HEK293T (cell line): ENCODE measurements at places on chromosomes 3 and 15.

GRCh38 chr3:24519368-24520100 is 24.9 kb upstream of the THRB start:
- DNase-seq = no peak

DNA sequence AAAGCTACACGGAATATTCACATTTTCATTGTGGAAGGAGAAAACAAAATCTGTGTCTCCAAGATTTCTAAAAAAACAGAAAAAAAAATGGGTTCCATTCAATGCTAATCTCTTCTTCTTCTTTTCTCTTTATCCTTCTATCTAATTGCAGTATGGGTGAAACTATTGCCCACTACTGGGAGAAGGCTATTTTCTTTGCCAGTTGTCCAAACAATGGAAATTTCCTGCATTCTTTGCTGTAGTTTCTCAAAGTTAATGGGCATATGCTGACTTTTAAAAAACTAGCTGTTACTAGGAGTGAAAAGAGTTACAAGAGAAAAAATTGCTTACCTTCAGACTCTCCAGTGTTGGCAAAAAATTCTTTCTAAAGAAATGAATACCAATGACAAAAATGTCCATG is 179.3 kb upstream of the ANKRD28 start:
- DNase-seq = no peak

- no peak for DNase-seq
These were observed 810.2 kb upstream of the ALCAM start for GRCh38 chr3:104556372-104557078.

GRCh38 chr3:98561727-98562521 is 30.1 kb downstream of the GPR15 start:
- no peak for DNase-seq

DNA sequence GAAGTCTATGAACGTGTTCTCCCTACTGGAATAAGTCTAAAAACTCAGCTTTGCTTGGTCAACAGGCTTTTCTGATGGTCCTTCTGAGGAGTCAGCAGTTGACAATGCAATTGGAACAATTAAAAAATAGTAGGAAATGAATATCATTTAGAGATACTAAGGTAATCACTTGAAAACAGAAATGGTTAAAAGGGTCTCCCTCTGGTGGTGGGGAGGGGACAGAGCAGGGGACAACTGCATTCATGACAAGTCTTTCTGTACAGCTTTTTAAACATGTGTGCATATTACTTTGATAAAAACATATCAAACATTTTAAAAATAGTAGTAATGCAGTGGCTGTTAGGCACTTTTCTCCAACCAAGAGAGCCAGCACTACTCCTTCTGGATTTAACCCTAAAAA is 119.9 kb upstream of the FHIT start:
- peak; percentile 36 for DNase-seq

DNA sequence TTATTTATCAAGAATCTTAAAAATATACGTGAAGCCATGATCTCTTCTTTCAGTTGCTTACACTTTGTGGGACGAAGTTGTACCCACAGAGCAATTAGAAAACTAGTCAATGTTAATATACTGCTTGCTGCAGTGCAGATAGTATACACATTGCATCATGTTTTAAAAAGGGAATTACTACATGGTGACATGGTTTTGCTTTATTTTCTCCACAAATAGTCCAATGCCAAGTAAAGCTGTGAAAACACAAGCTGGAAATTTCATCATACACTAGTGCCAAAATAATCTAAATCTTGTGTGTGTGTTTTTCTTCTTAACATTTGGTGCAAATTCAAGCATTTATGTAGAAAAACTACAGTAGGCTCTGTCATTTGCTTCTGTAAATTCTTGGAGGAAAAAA is 233.0 kb downstream of the EPHA3 start:
- DNase-seq = no peak

DNA sequence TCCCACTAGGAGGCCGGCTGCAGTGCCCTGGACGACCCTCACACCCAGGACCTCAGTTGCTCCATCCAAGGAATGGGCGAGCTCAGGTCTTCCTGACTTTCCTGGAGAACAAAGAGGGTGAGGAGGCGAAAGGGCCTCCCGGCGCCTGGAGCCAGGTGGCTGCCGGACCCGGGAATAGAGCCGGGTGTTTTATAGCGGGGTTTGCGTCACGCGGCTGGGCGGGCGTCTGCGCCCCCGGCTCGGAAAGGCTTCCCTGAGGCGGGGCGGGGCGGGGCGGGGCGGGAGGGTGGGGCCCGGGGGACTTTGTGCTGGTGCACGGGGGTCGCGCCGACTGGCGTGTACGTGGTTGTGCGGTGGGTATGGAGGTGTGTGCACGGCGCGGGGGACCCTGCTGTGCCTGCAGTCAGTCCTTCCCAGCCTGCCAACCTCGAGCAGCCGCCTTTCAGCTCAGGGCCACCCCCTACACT is 4.6 kb upstream of the PRKCD start:
- no peak for DNase-seq

DNA sequence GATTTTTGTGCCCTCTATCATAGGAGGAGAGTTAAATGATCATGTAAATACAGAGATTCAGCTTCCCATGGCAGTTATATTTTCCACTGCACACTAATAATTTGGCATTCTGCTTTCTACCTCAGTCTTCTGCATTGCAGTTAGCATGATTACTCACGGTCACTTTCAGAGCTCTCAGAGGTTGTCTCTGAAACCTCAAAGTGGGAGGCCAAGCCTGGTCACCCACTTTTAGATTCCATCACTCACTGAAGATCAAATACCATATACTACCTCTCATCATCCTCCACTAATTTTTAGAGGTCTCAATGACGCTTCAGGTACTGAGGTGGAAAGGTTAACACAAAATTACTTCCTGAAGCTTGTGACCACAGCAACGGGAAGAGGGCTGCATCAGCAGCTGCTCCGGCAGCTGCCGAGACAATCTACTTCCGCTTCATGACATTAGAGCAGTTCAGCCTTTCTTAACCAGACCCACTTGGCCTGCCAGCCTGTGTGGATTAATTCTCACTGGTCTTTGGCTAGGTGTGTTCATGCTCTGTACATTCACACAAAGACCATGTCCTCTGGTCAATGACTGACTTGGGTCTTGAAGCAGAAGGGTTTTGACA is 416.4 kb upstream of the PDZRN3 start:
- DNase-seq = no peak

DNA sequence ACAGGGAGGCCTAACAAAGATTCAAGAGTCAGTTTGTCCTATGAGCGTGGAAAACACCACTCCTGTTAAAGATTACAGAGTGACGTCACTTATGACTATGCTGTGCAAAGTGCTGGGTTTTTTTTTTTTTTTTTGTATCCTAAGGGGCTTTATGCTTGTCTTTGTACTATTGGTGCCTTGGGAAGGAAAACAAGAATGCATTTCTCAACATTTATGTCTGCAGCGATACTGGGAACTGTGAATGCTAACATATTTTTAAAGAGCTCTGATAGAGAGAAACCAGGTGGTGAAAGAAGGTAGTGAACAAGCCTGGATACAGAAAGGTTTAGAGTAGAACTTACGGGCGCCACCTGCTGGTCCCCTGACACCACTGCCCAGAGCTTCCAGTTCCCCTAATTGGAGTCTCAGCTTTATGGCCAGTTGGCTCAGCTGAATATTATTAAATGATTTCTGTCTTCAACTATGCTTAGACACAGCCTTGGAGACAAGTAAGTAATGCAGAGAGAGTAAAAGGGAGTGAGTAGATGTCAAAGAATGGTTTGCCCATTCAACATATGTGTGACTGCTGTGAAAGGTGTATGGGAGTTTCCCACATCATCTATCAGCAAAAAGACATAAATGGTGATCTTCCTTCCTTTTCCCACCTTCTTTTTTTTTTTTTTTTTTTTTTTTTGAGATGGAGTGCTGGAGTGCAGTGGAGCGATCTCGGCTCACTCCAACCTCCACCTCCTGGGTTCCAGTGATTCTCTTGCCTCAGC is 807.9 kb upstream of the CFAP20DC start:
- DNase-seq = peak; percentile 54

GRCh38 chr3:115194476-115194875 is 47.4 kb upstream of the ZBTB20 start:
- DNase-seq = no peak

- DNase-seq = no peak
These were observed 232.5 kb downstream of the UACA start for GRCh38 chr15:70530906-70531305.

GRCh38 chr3:168124791-168125190 is 29.1 kb upstream of the GOLIM4 start:
- DNase-seq = no peak

DNA sequence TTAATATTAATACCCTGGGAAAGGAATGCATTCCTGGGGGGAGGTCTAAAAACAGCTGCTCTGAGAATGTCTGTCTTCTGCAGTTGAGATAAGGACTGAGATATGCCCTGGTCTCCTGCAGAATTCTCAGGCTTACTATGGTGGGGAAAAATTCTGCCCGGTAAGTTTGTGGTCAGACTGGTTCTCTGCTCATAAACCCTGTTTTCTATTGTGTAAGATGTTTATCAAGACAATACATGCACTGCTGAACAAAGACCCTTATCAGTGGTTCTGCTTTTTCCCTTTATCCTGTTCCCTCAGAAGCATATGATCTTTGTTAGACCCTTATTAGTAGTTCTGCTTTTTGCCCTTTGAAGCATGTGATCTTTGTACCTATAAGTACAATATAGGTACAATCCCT is 494.6 kb downstream of the CNTN6 start:
- no peak for DNase-seq

- no peak for DNase-seq
These were observed 7.3 kb upstream of the MNS1 start for GRCh38 chr15:56472278-56472677.

DNA sequence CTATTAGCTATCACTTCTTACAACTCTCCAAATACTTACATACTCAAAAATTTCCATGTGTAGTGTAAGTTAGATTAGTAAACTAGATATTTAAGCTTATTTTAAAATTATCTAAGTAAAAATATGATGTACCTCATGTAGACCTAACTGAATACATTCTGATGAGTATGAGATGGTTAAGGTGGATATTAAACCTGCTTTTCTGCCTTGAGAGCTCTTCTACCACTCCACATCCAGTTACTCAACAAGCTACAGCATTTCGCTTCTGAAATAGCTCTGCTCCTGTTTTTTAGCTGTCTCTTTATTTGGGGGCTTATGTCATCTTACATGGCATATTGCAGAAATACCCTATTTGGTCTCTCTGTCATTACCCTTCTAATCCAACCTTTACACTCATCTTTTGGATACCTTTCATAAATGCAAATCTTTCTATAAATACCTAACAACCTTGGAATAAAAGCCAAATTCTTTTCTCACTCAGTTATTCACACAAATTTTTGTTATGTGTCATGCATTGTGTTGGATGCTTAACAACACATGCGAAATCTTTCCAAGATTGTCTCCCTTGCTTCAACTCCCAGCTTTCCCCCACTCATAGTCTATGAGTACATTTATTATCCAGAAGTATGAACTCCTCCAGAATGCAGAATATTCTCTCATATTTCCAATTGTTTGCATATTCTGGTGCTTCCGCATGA is 92.0 kb downstream of the ALCAM start:
- DNase-seq = no peak

DNA sequence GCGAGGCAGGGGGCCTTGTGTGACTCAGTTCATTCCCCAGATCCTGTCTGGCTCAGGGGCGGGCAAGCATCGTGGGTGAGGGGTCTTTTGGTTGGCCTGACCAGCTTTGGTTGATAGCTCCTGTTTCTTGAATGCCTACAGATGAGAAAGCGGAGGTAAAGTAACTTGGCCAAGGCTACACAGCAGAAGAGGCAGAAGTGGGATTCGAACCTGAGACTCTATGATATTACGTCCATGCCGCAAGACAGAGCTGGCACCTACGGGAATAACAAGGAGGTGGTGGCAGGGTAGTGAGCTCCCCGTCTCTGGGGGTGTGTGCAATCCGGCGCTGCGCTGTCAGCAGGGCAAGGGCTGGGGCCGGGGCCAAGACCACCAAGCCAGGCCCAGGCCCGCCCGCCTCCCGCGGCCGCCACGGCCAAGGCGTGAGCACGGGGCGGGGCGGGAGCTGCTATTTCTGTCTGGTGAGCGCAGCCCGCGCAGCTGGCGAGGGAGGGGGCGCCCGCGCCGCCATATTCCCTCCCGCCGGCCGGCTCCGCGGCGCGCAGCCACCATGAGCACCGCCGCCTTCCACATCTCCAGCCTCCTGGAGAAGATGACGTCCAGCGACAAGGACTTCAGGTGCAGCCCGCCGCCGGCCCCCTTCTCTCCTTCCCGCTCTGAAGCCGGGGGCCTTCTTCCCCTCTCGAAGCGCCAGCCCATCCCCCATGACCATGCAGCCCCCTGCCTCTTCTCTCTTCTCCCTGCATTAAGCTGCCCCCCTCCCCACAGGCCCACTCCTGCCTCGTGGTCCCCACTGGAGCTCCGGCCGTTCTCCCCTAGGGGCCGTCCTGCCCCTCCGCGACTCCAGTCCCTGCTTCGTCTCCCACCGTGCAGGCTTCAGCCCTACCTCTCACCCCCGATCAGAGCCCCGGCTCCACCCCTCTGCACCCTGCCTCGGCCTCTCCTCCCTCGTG is at the start of gene CAND2:
Gene CAND2, plus strand, starts transcription at position 510 of the 953 bp plus-strand sequence. Its CDS starts 41 bp downstream, at position 551.
- DNase-seq = peak; percentile 74

DNA sequence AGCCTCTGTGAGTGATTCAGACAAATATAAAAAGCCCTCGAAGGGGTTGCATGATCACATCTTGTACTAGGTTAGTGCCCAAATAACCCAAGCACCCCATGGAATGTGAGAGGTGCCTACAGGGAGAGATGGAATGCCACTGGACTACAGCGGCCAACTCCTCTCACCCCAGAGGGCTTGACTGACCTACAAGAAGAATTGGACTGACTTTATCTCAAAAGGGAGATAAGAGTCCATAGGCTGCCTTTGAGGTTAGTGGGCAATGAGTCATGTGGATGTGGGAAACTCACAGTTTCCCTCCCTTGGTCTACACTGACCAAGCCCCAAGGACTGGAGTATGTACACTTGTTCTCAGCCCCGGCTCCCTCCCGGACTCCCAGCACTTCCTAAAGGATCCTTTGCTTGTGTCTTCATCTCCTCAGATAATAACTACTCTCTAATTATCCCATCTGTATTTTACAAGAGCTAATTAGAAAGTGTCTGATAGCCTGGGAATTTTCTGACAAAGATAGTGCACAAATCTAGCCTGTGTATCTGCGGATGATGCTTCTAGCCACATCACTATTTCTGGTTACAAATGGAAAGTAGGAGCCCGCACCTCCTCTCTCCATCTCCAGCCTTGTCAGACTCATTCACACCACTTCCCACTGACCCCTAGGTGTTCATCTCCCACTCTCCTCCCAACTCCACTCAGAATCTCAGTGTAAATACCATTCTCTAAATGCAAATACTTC is 547.8 kb upstream of the TBL1XR1 start:
- no peak for DNase-seq

- peak; percentile 34 for DNase-seq
These were observed 11.4 kb downstream of the GPR87 start for GRCh38 chr3:151305060-151305774.

DNA sequence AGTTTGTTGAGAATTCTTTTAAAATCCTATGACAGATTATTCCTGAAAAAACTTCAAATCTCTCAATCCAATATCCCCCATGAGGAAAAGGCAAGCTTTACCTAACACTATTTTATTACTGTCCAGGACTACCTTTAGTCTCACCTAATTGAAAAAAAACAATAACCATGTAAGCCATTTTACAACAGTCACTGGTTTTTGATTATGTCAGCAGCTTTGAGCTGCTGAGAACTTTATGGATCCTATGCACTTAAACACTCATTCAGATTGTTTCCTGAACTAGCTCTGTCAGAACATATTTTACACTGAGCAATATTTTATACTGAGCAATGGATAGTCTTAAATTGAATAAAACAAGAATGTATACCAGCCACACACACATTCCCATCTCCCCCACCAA is 79.9 kb downstream of the ZBBX start:
- no peak for DNase-seq

GRCh38 chr3:98573181-98573728 is 20.2 kb downstream of the CPOX start:
- no peak for DNase-seq
